ENCODE measurements at places on chromosomes 2 and 18.

DNA sequence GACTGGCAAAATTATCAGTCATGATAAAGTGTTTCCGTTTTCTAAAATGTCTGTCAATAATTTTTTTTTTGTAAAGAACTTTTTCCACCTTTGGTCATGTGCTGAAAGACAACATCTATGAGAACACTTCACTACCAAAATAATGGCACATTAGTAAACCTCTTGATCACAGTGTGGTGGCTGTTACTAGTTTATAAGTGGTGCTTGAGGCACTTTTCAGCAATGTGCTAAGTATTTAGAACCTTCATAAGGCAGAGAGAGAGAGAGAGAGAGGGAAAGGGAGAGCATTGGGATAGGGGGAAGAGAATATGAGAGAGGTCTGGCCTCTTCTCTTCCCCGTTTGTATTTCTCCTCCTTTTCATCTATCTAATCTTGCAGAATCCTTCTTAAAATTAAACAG lies 1.1 kb upstream of the NYAP2 start:
- no peak for DNase-seq

- no peak for DNase-seq
Observed at GRCh38 chr2:2422621-2423020, 91.5 kb upstream of the MYT1L start.

- DNase-seq: peak; percentile 91
Observed at GRCh38 chr2:215784371-215784783, 229.0 kb downstream of the MREG start.

DNA sequence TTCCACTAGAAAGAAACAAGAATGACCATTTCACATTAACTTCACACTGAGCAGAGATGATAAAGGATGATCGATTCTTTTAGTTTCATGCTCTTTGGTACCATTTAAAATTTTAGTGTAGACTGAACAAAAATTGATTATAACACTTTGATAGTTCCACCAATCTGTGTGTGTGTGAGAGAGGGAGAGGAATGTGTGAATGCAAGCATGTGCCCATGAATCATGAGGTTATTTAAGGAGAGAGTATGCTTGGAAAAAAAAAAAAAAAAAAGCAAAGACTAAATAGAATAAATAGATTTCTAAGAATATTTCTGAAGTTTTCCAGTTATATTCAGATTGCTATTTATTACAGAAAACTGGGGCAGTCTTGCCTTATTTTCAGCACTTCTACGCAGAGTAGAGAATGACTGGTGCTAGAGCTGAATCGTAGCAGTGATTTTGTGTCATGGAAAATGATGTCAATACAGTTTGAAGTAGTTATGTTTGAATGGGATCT lies 900.8 kb downstream of the SLC4A3 start:
- DNase-seq: no peak

DNA sequence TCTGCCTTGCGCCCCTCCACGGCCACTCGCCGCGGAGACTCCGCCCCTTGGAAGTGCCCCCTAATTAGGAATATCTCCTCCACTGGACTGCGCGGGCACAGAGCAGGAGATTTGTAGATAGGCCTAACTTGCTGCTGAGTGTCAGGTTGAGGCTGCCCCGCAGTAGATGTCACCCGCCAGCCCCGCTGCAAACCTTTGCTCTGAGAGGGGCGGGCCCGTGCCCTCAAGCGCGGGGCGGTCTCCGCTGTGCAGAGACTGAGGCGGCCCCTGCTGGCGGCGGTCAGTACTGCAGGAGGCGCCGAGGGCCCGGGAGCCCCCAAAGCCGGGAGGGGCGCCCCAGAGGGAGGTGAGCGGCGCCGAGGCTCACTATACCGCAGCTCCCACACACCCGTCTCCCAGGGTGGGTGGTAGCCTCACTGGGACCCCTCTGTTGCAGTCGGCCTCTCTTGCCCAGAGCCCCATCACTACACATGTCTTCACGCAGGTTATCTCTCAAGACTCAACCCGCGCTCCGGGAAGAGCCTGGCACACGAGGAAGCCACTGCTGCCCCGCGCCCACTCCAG lies 2.9 kb upstream of the NEURL3 start:
- no peak for DNase-seq

DNA sequence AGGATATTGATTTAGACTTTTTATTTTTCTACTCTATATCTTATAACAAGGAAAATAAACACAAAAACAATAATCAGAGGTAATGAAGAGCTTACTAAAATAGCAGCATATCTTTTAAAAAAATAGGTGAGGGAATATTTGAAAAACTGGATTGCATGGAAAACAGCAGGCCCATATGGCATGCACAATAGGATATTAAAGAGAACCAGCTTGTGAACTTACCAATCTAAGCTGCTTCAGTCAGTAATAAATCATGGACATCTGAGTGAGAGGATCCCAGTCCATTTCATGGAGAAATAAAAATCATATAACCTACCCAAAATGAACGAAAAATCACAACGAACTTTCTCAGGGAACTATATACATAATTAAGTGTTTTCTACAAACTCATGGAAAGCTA lies 634.6 kb downstream of the ADCYAP1 start:
- no peak for DNase-seq

DNA sequence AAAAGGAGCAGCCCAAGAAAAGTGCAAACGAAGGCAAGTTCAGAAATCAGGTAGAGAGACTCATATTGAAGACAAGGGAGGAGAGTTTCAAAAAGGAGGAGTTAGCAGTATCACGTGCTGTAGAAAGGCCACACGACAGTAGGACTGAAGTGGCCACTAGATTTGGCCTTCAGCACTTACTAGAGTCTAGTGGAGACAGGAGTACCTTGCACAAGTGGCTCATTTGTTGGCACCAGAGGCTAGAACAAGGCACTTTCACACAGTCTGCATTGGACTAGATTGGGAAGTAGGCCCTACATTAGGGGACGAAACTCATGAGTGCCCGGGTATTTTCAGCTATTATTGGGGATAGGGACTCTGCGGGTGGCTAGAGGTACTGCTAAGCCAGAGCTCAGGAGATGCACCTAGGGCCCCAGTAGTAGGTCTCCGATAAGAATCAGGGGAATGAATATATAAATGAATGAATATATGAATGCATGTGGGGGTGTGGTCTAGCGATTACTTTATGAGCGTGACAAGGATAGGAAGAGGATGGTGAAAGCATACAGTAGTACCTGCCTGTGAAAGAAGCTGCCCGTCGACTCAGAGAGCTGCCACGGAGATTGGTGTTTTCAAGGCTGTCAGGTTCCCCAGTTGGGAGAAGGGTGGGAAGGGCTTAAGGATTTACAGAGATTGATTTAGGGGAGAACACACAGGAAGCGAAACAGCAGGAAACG lies 1.4 kb upstream of the NCOA1 start:
- no peak for DNase-seq

GRCh38 chr2:219243291-219243761 lies 1.9 kb downstream of the GLB1L start:
- DNase-seq: no peak

DNA sequence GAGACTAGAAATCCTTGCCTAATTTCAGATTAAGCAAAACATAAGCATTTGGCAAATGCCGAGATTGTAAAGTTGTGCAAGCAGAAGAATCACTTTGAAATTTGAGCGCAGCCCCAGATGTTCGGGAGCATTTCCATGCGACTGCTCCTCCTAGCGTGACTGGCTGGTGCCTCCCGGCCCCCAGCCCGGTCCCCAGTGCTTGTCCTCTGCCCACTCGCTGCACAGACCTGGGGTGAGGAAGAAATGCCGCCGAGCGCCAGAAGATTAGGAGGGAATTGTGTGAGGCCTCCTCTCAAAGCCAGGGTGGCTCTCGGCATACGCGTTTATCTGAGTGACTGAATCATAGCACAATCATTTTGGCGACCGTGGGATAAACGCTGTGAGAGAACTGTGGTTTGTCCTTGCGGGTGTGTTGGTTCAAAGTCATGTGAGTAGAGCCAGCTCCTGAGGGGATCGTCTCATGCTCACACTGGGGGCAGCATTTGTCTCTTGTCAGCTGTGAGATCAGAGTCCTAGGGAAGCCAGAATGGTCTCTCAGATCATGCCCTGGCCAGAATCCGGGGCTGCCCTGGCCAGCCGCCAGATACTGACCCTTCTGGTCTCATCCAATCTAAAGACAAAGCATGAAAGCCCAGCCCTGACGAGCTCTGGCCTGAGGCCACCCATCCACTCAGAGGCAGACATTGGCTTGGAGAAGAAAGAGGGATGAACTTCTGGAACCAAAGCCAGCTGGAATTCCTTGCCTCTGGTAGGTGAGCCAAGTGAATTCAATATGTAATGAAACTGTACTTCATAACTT lies 189.3 kb downstream of the SH3RF3 start:
- peak; percentile 69 for DNase-seq

DNA sequence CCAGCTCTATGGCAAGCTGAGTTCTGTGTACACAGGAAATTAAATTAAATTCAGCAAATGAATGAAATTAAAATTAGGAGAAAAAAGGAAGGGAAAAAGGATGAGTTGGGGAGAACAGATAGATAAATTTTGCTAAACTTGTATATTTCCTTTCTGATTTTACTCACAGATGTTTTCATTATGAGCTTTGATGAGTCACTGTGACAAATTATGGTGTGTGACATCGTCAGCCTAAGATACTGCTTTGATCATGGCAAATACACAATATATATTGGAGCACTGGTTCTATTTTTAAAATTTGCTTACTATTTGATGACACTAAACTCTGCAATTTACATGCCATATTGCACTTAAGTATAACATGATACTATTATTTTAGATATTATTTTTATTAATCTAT lies 464.6 kb upstream of the SPHKAP start:
- no peak for DNase-seq

DNA sequence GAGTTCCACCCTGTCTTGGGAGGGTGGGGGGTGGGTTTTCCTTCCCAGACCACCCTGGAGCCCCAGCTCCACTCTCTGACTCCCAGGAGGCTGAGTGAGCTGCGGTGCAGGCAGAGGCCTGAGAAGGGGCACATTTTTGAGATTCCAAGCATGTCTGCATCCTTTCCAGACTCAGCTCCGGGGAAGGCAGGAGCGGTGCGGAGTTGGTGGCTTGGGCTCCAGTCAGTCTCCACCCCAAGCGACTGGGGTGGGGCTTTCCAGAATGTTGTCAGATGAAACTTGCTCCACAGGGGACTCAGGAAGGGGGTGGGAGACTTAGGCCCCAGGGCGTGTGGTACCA lies 44.2 kb upstream of the HS6ST1 start:
- DNase-seq: no peak

DNA sequence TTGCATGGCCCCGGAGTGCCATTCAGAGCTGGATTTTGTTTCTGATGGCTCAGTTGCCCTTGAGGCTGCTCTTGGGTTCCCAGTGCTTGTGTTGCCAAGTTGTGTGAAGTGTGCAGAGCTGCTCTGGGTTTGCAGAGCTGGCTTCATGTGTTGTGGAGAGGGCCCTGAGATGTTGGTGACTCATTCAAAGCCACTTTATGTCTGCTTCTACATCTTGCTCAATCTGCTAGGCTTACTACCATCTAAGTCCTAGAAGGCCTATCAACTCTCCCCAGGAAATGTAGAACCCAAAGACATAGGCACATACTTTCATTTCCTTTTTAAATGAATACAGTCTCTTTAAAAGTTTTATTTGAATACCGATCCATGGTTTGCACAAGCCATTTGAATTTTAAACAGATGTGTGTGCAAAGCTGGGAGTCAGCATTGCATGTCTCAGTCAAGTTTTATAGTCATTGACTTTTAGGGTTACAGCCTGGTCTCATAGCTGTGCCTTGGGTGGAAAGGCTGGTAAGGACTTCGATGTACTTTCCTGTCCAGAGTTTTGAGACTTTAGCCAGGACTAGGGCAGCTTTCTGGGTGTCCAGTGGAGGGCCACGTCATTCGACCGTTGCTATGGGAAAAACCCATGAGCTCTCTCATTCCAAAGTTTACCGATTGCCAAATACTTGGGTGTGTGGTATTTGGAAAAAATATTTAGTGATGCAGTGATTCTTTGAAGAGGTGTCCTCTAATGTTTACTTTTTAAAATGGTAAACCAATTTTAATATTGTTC lies 105.0 kb downstream of the LTBP1 start:
- DNase-seq: peak; percentile 63

- DNase-seq: peak; percentile 12
Observed at GRCh38 chr2:56239437-56239836, 55.6 kb downstream of the CCDC85A start.

DNA sequence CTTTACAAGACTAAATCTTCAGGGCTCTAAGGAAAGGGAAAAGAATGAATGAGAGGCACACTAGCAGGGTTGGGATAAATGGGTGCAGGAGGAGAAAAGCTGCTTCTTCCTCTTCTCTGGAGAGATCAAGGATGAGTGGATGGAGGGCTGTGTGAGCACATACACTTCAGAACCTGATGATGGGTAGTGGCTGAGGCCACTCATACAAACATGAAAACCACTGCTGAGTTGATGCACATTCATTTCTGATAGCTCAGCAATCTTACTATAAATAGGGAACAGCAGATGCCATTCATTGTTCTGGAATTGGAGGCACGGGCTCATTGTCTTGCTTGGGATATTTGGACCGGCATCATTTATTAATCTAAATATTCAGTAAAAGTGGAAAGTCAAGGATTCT lies 152.4 kb upstream of the KCTD1 start:
- no peak for DNase-seq

- DNase-seq: no peak
Observed at GRCh38 chr18:6746386-6746960, 17.0 kb downstream of the ARHGAP28 start.

GRCh38 chr2:42839809-42840501 lies 47.6 kb upstream of the HAAO start:
- no peak for DNase-seq

DNA sequence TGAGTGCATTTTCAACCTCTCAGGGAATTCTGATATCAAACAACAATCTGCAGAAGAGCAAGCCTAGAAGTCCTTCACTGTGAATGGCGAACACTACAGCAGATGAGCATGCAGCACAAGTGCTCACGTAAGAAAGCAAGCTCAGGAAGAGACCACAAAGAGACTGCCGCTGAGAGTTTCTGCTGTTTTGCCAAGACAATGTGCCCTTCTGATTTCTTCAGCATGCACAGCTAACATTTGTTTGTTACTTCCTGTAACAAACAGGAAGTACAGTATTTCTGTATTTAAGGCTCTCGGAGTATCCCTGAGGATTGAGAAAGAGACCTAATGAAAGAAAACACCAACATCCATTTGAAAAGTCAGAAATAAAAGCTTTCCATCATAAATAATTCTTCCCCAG lies 45.9 kb downstream of the MBOAT2 start:
- no peak for DNase-seq

GRCh38 chr2:38106405-38107094 lies 30.6 kb upstream of the CYP1B1 start:
- no peak for DNase-seq

- no peak for DNase-seq
Observed at GRCh38 chr2:231360401-231360800, 35.1 kb upstream of the B3GNT7 start.

DNA sequence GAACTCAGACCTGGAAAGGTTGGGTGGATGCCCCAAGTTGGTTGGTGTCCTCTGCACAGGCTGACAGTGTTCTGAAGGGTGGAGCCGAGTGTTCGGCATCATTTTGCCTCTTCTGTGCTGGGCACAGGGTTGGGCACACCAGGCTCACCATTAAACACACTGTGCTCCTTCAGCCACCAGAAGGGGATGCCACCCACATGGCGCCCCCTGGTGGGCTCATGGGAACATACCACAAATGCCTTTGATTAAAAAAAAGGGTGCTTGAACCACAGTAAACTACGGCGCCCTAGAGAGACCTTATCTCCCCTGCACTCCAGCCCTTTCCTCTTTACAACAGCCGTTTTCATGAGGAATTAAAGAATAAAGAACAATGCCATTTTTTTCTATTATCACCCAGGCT lies 89.4 kb downstream of the CELF4 start:
- no peak for DNase-seq
